ENCODE measurements at places on chromosomes 12 and 14. TPM values are rescaled to one million over a fixed set of nuclear protein-coding genes. Genes with fewer than 3 reads are reported as not detected.

- DNase-seq, result no peak
Observed at GRCh38 chr12:109677279-109677691, 36.3 kb upstream of the FAM222A start.

The CCDC38 gene
- polyA plus RNA-seq, result 0.28 TPM

The ZFYVE26 gene
- 3.9 TPM for polyA plus RNA-seq

DNA sequence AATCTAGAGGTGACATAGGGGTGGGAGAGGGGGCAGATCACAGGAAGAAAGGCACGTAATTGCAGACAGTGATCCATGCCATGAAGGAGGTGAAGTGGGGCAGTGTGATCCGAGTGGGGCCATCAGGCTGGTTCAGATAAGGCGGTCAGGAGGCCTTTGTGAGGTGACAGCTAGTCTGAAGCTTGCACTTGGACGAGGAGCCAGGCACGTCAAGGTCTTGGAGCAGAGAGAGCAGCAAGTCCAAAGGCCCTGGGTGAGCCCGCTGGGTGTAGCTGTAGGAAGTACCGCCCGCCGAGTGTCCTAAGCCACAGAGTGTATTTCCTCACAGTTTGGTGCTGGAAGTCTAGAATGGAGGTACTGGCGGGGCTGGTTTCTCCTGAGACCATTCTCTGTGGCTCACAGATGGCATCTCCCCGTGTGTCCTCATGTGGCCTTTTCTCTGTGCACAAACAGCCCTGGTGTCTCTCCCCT lies 23.6 kb downstream of the RHOF start:
- DNase-seq, result no peak

The PRICKLE1 gene
- 1.1 TPM for polyA plus RNA-seq
